ENCODE measurements at places on chromosomes 12 and 14. TPM values are rescaled to one million over a fixed set of nuclear protein-coding genes. Genes with fewer than 3 reads are reported as not detected.

The METTL1 gene
- 5.5 TPM for total RNA-seq

The BHLHE41 gene
- total RNA-seq, result 5.7 TPM

The NR1H4 gene
- total RNA-seq, result not detected

The EAPP gene
- total RNA-seq, result 44.9 TPM

The SCARB1 gene
- total RNA-seq, result 11.4 TPM

The TTC9 gene
- 0.81 TPM for total RNA-seq

The LRIG3 gene
- 58.1 TPM for total RNA-seq

The SPX gene
- total RNA-seq, result 0.71 TPM

The RNASE7 gene
- not detected for total RNA-seq

The TTC6 gene
- not detected for total RNA-seq
